ENCODE measurements at places on chromosomes 11 and 22.
A peak's percentile ranks its signal among the peaks of the same experiment; 100 is the strongest.

- DNase-seq = peak; percentile 27
These were observed 111.4 kb upstream of the SORL1-AS1 start for GRCh38 chr11:121563900-121564822.

- peak; percentile 61 for DNase-seq
These were observed 2.5 kb downstream of the ROBO3 start for GRCh38 chr11:124867700-124868099.

GRCh38 chr11:5891216-5891800 is 1.7 kb upstream of the OR52E5 start:
- peak; percentile 4 for DNase-seq

DNA sequence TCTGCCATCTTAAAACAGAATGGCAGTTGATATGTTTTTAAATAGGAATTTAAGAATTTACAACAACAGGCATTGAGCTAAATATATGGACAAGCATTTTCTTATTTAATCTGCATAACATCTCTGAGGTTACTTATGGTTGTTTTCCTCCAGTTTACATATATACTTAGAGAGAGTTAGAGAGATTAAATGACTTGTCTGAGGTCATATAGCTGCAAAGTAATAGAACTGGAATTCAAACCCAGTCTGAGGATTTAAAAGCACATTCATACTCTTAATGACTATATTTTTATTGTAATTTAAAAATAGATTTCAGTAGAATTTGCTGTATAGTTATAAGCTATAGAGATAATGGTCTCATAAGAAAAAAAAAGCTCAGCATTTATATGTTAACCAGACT is 81.4 kb upstream of the GRIK4 start:
- no peak for DNase-seq

DNA sequence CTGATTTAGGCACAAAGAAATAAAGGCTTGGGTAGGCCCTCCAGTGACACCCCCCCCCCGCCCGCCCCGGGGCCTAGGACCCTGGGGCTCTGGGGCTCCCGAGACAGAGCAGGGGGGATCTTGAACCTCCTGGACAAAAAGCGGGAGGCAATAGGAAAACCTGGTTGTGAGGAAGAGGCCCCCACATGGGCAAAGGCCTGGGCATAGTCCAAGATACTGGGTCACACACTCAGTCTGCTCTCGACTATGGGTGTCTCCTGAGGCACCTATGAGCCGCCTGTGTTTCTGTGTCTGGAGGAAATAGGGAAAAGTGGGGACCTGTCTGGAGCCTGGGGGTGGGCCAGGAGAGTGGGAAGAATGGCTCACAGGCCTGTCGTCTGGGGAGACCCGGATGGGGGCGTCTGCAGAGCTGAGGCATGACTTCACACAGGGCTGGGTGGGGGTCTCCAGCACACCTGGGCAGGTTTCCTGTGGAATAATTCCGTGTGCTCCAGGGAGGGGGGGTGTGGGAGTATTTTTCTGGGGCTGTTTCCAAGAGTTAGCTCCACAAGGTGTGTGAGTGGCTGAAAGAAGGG is 2.4 kb upstream of the MN1 start:
- no peak for DNase-seq

GRCh38 chr11:92656783-92657182 is 312.7 kb upstream of the MTNR1B start:
- DNase-seq = no peak

- DNase-seq = no peak
These were observed 89.0 kb downstream of the SHANK2 start for GRCh38 chr11:71163371-71163770.

DNA sequence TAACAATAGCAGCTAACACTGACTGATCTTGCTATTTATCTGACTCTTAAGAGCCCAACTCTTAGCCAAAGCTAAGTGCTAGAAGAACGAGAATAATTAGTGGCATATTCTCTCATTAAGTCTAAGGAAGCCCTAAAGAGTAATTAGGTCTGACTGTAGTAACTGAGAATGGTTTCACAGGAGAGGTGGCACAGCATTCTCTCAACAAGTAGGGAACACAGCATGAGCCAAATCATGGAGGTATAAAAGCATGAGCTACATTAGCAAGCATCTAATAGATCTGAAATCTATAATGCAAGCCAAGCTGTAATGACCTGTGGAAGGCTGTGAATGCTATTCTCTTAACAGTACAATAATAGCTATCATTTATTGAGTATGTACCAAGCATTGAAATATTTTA is 230.6 kb downstream of the TTC28 start:
- no peak for DNase-seq

DNA sequence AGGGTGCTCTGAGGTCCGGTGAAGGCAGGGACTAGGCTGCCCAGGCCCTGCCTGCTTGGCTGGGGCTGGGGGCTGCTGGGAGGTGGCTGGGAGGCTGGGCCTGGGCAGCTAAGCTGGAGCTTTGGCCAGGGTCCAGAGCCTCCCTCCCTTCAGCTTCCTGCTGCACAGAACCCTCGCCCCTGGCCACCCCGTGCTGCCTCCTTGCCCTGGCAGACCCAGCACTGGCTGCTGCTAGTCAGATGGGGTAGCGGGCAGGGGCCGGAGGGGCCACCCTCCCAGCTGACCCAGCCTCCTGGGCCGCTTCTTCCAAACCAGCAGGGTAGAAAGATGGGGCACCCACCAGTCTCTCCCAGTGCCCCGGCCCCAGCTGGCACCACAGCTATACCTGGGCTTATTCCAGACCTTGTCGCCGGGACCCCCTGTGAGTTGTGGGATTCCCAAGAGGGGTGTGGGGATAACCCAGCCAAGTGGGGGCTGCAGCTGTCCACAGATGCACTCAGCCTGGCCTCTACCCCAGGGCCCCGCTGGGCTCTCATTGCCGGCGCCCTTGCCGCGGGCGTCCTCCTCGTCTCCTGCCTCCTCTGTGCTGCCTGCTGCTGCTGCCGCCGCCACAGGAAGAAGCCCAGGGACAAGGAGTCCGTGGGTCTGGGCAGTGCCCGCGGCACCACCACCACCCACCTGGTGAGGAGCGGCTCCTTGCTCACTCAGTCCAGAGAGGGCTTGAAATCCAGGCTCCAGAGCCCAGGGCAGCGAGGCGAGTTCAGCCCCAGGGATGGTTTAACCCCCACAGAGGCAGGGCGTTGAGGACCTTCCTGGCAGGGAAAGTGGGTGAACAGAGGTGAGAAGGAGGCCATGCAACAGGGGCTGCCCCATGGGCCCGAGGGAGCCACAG is at the start of gene SYT8:
Gene SYT8, plus strand, starts transcription at position 212 of the 892 bp plus-strand sequence. Its CDS starts 116 bp downstream, at position 328.
- peak; percentile 34 for DNase-seq

DNA sequence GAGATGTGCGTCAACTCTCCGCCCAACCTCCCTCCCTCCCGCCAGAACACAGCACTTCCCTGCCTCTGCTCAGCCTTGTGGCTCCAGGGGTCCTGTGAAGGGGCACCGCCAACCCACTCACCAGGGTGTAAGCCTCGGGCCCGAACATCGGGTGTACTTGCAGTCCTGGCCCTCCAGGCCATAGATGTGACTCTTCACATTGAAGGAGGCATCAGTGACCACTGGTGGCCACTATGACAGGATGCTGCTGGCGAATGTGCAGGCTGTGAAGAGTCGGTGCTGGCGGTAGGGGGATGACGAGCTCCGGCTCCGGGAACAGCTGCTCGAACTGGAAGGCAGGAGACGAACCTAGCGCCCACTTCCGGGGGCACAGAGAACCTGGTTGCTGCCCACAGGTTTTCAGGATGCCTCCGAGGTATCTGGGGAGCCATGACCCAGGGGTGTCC is 97.4 kb downstream of the MED15 start:
- no peak for DNase-seq

DNA sequence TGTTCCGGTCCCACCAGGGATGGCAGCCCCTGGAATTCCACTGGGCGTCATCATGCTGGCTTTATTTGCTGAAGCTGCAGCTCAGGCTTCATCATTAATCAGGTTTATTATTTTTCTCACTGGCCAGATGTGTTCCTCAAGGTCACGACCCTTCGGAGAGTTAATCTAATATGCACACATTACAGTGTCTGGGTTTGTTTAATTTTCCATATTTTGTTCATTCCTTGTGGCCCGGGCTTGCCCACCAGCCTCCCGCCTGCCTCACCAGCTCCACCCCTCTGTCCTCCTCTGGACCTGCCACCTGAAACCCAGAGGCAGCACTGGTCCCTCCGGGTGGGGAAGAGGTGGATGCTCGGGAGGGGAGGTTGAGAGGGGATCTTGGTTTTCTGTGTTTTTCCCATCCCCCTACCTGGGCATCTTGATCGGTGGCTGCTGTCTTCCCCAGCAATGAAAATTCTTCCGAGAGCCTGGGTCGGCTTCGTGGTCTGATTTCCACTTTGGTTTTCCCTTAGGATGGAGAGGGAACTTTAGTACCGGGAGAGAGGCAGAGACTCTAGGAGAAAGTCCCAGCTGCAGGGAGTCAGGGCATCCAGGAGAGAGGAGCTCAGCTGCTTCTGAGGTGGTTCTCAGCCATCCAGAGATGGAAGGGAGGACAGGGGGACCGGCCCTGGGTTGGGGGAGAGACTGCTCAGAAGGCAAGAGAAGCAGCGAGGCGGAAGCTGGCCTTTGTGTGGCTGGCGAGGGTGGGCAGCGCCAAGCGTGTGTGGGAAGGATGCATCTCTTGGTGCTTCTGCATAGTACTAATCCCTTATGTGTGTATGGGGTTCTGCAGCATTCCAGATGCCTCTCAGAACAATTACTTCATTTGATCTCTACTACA is 2.1 kb downstream of the GRIK4 start:
- no peak for DNase-seq

GRCh38 chr22:40520562-40520961 is 116.0 kb downstream of the MRTFA start:
- DNase-seq = no peak

DNA sequence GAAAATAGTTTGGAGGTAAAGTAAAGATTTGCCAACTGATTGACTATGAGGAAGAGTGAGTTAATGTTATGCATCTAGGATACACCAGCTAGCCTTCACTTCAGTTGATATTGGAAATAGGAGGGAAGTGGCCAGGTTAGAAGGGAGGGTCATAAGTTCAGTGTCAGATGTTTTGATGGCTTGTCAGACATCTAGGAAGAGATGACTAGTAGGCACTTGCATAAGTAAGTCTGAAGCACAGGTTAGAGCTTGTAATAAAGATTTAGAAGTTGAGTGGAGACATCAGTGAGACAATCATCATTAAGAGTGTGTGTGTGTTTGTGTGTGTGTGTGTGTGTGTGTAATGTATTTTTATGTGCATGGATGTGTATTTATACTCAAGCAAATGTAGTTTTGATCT is 146.1 kb downstream of the OR4C45 start:
- DNase-seq = no peak

DNA sequence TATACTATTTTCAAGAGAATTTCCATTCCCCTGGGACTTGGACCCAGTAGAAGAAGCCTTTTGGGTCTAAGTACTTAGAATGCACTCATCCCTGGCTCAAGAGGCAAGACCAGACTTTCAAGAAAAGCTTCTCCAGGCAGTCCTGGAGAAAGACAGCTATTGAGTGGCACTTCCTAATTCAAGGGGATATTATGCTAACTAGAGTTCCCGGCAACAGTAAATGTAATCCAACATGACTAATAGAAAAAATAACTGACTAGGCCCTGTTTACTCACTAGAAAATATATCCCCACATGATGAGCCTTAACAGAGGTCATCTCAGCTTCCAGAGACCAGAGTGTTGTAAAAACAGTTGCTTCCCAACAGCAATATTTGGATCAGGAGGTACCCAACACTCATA is 47.2 kb upstream of the AKIP1 start:
- DNase-seq = peak; percentile 61

GRCh38 chr22:25878933-25879332 is 136.9 kb downstream of the MYO18B start:
- DNase-seq = no peak

DNA sequence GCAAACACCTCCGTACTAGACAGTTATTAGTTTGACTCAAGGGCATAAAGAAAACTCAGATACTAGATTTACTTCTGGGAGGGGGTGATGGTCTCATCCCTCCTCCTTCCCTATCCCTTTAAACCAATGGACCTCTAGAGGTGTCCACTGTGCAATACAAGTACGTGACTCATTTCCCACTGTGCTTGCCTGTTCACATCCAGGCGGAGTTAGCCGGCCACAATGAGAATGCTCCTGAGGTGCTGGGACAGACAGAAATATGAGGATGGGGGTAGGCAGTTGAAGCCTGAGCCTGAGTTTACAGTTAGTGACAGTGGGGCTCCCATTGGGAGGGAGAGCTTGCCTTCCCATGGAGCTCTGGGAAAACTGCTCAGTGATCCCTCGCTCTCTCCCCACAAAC is 8.4 kb upstream of the PMM1 start:
- DNase-seq = peak; percentile 84

- peak; percentile 91 for DNase-seq
These were observed 15.6 kb downstream of the SCYL1 start for GRCh38 chr11:65540290-65541092.

GRCh38 chr11:1480191-1480554 is 6.4 kb downstream of the MOB2 start:
- DNase-seq = no peak

DNA sequence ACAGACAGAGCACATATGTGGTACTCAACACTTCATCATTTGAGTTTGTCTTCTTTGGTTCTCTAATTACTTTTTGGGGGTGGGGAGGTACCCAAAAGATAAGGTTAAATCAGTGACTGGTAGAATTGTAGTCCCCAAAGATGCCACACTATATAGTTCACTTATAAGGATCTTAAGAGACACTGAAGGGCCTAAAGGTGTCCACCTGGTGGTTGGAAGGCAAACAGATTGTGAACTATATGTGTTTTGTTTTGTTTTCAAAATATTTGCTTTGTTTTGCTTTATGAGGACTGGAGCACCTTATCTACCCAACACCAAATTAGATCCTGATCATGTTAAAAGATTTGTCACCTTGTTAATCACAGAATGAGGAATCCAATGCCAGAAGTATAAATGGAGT is 136.1 kb downstream of the DCDC1 start:
- DNase-seq = peak; percentile 11

GRCh38 chr11:134290646-134291045 is 14.5 kb downstream of the GLB1L3 start:
- no peak for DNase-seq

- peak; percentile 51 for DNase-seq
These were observed 845 bp downstream of the MPPED2 start for GRCh38 chr11:30585125-30585891.

DNA sequence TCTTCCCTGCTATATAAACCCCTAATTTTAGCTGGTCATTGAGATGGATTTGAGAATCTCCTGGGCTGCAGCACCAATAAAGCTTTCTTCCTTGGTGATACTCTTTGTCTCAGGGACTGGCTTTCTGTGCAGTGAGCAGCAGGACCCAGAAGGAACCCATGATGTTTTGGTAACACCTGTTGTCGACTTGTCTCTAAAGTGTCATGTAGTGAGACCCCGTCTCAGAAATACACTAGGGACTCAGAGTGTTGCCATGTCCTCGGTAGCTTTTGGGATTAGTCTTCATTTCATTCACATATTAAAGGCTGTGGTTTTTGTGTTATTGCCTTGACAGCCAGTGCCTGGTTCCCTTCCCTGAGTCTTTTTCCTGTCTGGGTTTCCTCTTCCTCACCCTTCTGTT is 1078.7 kb downstream of the TBC1D22A start:
- no peak for DNase-seq

- DNase-seq = no peak
These were observed 4.7 kb downstream of the SYT7 start for GRCh38 chr11:61575886-61576861.

DNA sequence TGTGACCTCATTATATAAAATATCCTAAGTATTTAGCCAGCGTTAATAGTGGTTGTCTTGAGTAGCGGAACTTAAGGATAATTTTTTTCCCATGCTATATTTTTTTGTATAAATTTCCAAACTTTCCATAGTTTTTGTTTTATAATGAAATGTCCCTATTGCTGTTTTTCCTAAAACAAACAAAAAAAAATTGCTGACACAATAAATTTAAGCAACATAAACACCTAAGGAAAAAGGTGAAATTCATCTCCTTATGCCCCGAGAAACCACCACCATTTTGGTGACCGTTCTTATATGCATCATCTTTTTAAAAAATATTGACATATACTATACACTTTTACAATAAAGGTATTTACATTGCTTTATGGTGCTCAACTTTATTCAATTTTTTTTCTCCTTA is 708.8 kb upstream of the ANO5 start:
- no peak for DNase-seq
